ENCODE measurements at places on chromosomes 3 and 15.

DNA sequence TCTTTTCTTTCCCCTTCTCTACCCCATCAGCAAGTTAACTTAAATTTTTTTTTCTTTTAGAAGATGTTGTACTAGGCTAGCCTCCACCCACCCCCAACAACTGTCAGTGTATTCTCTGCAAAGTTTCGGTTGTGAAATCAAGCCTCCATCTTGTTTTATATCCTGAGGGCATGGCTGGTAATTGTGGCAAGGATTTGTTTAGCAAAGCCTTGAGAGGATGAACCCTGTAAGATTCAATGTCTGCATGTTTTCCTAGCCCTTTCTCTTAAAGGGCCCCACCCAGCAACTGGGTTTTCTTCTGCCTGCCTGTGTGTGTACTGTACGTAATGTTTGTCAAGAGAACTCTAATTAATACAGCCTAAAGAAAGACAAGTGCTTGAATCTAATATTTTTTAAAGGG, 475.3 kb downstream of the FHIT start:
- DNase-seq = no peak

GRCh38 chr3:49020330-49021212, 1.4 kb upstream of the NDUFAF3 start:
- DNase-seq = peak; percentile 86

DNA sequence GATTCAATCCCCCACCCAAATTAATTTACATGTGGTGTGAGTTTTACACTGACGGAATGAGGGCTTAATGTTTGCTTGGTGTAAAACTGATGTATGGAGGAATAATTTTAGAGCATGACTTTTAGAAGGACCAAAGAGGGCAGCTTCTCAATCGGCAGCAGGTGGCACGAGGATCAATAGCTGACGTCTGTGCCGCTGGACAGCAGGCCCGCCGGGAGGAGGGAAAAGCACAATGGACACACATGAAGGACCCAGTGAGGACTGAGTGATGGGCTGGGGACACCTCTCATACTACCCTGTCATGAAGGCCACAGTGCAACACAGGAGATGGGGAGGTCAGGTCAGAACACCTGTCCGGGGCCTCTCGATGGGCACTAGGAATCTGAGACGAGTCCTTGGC, 61.4 kb upstream of the NSMCE3 start:
- DNase-seq = no peak

DNA sequence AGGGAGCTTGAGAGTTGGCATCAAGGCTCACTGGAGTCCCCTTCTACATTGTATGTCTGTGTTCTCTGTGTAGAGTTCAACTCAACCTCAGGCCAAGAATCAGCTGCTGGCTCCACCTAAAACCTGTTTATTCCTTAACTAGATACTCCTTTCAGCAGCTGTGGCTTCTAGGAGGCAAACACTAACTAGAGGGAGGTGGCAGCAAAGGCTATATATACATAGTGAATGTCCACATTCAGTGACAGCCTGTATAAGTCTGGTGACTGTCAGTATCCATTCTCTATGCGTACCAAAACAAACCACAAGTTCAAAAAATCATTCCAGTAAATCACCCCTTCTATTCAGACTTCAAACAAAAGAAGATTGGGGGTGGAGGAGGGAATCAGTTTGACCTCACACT, 184.3 kb downstream of the CDIN1 start:
- DNase-seq = no peak

GRCh38 chr15:93072411-93073394, 16.3 kb downstream of the RGMA start:
- no peak for DNase-seq

GRCh38 chr3:102354818-102355515, 79.8 kb upstream of the ZPLD1 start:
- DNase-seq = no peak

DNA sequence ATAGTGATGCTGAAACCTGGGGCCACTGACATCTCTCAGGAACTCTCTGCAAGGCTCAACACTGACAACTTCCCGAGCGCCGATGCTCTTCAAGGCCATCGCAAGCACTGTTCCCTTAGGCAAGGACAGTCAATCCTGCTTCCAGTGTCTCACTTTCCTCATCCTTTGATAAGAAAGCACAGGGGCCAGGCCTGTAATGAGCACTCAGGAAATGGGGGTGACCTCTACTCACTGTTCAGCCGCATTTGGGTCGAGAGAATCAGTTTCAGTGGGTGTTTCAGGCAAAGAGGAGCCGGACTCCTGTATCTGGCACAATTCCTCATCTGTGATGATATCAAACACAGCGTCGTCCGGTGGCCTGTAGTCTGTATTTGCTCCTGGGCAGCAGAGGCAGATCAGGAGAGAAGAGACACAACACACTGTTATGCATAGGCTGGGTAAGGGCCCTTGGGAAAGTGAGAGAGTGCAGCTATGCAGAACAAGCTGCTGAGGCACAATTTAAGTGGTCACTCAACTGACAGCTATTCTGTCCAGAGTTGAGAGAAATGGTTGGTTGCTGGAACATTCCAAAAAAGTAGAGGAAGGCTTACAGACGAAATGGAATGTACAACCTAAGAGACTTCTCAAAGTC, 11.9 kb downstream of the CXCR6 start:
- DNase-seq = no peak

- no peak for DNase-seq
Observed at GRCh38 chr3:71589132-71589531, 5.6 kb upstream of the FOXP1 start.

DNA sequence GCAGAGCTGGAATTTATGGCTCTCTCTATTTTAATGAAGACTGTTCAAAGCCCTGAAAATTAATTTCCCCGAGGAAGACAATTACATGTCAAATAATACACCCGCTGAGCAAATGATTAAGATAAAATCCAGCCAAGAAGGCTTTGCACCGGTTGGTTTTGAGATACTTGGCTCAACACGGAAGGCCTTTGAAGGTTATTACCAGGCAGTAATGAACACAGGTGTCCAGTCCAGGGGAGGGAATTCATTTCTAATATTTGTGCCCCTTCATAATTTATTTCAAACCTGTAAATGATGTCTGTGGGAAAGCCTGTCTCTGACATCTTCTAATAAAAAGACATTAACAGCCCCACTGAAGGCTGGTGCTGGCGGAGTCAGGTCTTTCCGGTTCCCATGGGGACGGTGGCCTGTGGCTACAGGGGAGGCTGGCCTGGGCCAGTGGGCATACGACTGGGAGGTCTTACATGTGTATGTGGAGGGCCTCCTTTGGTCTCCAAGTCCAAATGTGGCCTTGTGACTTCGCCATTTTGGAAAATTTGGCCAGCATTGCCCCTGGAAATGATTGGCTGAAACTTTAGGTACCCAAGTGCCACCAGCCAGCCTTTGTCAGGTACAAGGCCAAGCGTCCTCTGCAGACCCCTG, 49.9 kb upstream of the IQSEC1 start:
- DNase-seq = peak; percentile 33

DNA sequence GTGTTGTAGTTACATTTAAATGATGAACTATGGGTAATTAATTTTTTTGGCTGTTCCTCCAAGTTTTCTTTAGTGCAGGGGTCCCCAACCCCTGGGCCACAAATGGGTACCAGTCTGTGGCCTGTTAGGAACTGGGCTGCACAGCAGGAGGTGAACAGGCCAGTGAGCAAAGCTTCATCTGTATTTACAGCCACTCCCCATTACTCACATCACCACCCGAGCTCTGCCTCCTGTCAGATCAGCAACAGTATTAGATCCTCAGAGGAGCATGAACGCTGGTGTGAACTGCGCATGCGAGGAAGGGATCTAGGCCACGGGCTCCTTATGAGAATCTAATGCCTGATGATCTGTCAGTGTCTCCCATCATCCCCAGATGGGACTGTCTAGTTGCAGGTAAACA, 75.9 kb upstream of the RPL35A start:
- DNase-seq = no peak
